Osteoblast (primary cell): ENCODE measurements at places on chromosomes 7 and 10. TPM values are rescaled to one million over a fixed set of nuclear protein-coding genes. Genes with fewer than 3 reads are reported as not detected.
A peak's percentile ranks its signal among the peaks of the same experiment; 100 is the strongest.

Gene ACHE
- under 0.01 TPM in 2 replicates for total RNA-seq

Gene SLC18A2
- under 0.01 TPM in 1 of 2 replicates, not detected in the other for total RNA-seq

Gene LOXL4
- total RNA-seq: 28.6 and 36.6 TPM in 2 replicates

Gene TRAPPC14
- total RNA-seq: 7.1 and 8.0 TPM in 2 replicates

Gene ADIRF
- total RNA-seq: 11.9 and 18.3 TPM in 2 replicates

Gene BUD23
- 33.9 and 36.9 TPM in 2 replicates for total RNA-seq

DNA sequence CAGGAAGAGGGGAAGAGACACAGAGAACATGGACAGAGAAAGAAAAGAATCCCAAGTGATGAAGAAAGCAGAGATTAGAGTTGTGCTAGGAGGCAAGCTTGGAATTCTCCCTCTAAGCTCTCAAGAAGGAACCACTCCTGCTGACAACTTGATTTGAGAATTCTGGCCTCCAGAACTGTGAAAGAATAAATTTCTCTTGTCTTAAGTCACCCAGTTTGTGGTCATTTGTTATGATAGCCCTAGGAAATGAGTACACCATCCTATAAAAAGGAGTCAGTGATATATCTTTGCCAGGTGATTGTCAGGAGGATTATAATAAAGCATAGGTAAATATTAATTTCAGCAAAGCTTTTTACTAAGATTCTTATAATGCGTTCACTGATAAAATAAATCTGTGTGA, 82.7 kb upstream of the TFEC start:
- H3K27ac ChIP-seq: no peak overlapping the region
- H3K27me3 ChIP-seq: peaks cover 22% of the 10 kb centered on the region
- H3K4me3 ChIP-seq: no peak overlapping the region
- H3K36me3 ChIP-seq: no peaks in the 10 kb centered on the region
- no peaks in the 10 kb centered on the region for H3K4me1 ChIP-seq

- DNase-seq: peak; percentile 57
- no peaks in the 10 kb centered on the region for H3K36me3 ChIP-seq
- H3K27ac ChIP-seq: no peak overlapping the region
- no peak overlapping the region for H3K4me3 ChIP-seq
- peaks cover 7% of the 10 kb centered on the region for H3K4me1 ChIP-seq
- H3K27me3 ChIP-seq: no peaks in the 10 kb centered on the region
These were observed 31.6 kb downstream of the ST7 start for GRCh38 chr7:116984917-116985316.

DNA sequence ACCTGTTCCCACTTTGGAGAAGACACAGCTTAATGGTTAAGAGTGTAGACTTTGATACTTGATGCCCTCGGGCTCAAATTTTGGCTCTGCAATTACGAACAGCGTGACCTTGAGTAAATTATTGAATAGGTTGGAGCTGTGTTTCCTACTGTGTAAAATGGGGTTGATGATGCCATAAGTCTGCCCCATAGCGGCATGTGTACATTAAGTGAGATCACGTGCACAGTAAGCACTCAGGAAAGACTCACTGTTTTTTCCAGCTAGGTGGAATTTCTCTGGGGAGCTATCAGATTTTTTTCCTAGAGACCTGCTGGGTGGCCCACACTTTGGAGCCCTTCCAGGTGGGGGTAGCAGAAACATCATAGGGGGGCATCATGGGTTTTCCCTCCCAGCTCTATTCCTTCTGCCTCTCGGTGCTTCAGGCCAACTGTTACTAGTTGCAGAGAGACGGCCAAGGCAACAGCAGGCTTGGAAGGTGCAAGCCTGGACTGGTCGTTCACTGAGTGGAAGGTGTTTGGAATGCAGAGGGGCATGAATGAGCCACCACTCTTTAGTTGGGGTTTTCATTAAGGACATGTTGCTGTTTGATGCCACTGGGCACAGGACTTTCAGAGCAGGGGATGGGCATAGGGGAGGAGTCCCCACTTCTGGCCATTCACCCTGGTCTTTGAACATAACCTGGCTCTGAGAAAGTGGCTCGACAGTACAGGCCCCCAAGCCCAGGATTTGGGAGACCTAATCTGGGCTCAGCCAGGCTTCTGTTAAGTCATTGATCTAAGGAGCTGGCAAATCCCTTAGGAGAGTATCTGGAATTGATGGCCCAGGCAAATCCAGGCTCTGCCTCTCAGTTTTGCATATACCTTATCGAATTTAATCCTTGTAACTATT, 64.0 kb downstream of the SYPL1 start:
- peaks cover 44% of the 10 kb centered on the region for H3K27me3 ChIP-seq
- no peak overlapping the region for H3K4me3 ChIP-seq
- peaks cover 15% of the 10 kb centered on the region for H3K4me1 ChIP-seq
- no peaks in the 10 kb centered on the region for H3K36me3 ChIP-seq
